Coronary artery (tissue), 2 donors: ENCODE measurements at places on chromosomes 13 and 19.

DNA sequence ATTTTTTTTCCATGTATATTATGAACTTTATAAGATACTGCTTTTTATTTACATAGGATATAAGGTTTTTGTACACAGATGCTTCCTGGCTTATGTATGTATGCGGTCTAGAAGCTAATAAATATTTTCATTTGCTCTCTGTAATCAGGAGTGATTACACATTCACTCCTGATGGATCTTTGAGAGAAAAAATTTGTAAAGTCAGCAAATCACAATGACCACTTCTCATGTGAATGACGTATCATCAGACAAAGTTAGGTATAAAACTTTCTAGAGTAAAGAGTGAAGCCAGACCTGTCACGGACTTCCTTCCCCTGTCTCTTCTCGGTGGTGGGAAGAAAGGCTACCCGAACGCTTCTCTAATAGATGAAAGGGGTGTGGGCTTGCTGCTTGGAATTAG lies 31.1 kb downstream of the DPY19L3 start:
- DNase-seq, result no peak

GRCh38 chr13:66296328-66296727 lies 933.8 kb downstream of the PCDH9 start:
- no peak for DNase-seq

- no peak for DNase-seq
These were observed 97.7 kb downstream of the ANKRD10 start for GRCh38 chr13:110817143-110817542.

DNA sequence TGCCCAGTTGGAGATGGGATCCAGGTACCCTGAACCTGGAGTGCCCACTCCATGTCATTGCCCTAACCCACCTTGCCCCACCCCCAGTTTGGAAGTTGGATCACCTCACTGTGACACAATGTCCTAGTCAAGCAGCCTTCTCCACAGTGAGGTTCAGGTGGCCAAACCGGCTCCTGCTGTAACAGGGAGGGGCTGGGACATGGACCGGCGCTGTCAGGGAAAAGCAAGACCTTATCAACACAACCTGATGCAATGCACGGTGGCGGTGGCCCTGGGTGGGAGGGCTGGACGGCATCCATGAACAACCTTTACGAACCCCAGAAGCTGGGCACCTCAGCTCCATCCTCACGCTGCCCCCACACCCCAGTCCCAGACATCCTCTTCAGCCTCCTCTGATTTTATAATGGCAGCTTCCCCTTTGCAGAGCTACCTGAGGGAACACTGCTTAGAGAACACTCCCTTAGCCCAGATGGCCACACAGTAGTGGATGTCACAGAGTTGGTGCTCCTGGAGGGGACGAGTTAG lies 1.6 kb upstream of the KRTDAP start:
- no peak for DNase-seq

DNA sequence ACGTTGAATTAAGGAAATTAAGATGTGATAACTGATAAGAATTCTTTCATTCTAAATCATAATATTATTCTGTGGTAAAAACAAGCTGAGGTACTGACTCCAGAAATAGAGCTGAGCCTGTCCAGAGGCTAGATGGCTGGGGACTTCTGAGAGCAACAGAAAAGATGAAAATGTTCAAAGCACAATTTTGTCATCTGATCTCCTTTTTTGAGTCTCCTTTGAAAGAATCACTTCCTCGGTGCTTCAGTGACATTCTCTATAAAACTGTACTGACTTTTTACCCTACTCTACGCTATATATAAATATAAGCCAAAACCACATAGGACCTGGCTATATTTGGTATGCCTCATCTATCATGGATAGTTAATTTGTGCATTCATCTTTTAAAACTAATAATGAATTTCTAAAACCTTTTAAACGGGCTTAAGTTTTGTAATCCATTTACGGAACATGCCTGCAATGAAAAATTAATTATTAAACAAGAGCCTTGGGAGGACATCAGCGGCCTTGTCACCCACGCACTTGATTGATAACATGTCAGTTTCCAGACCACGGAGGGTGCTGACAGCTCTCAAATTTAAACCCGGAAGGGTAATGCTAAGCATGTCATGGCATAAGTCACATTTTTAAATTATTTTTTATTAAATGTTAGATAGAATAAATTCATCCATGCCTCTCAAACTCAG lies 235.5 kb downstream of the PCDH9 start:
- no peak for DNase-seq

GRCh38 chr13:49632156-49632555 lies 3.8 kb downstream of the ARL11 start:
- no peak for DNase-seq

DNA sequence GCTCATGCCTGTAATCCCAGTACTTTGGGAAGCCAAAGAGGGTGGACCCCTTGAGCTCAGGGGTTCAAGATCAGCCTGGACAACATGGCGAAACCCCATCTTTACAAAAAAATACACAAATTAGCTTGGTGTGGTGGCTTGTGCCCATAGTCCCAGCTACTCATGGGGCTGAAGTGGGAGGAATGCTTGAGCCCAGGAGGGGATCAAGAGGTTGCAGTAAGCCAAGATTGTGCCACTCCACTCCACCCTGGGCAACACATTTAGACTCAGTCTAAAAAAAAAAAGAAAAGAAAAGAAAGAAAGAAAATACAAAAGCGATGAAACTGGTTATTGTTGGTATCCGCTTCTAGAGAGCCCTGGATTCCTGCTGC lies 597.4 kb downstream of the UQCRFS1 start:
- no peak for DNase-seq

DNA sequence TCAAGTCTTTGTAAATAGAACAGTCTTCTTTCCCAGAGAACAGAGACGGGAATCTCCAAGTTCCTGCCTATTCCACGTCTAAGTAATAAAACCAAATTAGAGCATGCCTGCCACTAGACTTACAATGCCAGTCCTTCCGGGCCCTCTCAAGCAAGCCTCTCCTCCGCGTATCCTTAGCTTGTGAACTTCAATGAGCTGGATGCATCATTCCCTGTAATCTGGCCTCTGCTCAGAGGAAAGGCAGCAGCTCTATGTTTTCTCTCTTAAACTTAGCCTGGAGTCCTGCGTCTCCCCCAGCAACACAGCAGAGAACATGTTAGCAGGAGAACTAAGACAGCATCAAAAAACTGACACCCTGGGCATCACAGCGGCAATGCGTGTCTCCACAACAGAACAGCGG lies 8.2 kb downstream of the NALCN start:
- DNase-seq, result no peak

DNA sequence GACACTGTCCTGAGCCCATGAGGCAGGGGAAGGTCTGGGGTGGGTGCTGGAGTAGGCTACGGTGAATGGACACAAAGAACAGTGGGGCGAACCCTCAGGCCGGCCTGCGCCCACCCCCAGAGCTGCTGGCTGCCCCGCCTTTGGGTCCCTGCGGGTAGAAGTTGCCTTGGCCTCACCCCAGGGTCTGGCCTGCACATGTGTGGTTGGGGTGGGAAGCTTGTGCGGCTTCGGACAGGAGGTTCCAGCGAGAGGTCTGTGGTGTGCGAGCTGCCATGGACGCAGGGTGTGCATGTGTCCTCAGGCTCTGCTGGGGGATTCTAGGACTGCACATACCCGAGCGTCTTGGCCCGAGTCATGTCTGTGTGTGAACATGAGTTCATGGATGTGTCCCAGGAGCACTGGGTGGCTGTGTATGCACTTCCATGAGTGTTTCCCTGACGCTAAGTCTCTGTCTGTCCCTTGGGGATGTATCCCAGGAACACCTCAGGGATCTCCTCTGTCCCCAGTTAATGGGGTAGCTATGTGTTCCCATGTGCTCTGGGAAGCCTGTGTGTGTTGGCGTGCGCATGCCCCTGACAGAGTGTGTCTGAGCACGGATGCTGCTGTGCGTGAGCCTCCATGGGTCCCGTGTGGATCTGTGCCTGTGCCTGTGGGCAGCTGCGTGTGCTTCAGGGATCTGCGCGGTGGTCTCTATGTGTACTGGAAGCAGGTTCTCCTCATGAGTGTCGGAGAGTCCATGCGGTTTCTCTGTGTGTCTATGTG lies 20.8 kb upstream of the POU2F2 start:
- no peak for DNase-seq

GRCh38 chr19:9934132-9934950 lies 2.0 kb downstream of the OLFM2 start:
- DNase-seq, result no peak

- DNase-seq, result no peak
These were observed 3.8 kb downstream of the MZF1 start for GRCh38 chr19:58569191-58569942.

- DNase-seq, result no peak
These were observed 364.9 kb downstream of the OXGR1 start for GRCh38 chr13:96629331-96629730.

DNA sequence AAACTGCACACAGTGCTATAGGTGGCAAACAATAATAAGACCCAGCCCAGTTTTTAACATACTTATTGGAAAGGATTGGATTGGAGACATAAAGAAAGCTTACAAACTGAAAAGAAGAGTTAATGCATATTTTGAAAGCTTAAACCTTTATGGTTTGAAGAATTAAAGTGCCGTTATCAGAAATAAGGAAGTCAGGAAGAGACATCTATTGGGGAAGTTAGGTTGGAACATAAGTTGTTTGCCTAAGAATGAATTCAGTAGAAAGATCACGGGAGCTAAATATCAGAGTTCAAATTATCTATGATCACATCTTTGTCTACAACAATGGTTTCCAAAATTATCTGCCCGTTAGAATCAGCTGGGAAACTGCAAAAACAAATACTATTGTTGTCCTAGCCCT lies 767.9 kb downstream of the PCDH9 start:
- DNase-seq, result no peak

- no peak for DNase-seq
These were observed 37.3 kb downstream of the DNAJC3 start for GRCh38 chr13:95714142-95714832.

- no peak for DNase-seq
These were observed 9.4 kb upstream of the GRAMD1A start for GRCh38 chr19:34990578-34991192.

- DNase-seq, result no peak
These were observed 455.4 kb downstream of the FGF14 start for GRCh38 chr13:101946401-101946800.

DNA sequence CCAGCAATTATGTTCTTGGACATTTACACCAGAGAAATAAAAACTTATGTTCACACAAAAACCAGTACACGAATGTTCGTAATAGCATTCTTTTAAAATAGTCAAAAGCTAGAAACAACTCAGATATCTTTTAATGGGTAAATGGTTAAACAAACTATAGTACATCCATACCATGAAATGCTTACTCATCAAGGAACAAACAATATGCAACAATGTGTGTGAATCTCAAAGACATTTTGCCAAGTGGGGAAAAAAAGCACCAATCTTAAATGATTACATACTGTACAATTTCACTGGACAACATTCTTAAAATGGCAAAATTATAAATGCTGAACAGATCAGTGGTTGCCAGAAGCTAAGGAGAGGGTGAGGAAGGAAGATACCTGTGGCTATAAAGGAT lies 36.6 kb downstream of the MYCBP2 start:
- no peak for DNase-seq

- no peak for DNase-seq
These were observed 2.4 kb upstream of the ITGBL1 start for GRCh38 chr13:101449790-101450748.

DNA sequence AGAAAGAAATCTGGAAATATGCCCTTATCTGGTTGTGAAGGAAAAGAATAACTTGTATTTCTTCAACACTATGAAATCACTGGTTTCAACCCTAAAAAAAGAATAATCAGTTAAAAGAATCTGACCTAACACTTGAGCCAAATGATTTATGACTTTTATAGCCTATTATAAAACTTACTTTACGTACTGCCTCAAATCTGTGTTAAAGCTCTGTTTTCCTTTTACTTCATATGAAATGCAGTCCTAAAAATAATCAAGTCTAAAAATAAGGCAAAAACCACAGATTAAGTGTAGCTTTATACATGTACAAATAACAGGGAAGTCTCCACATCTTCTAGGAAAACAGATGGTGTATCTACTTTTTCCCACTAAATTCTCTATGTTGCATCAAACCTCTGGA lies 101.3 kb downstream of the VWA8 start:
- no peak for DNase-seq

- no peak for DNase-seq
These were observed 7.3 kb downstream of the TTC9B start for GRCh38 chr19:40210889-40211288.

- no peak for DNase-seq
These were observed 35.6 kb downstream of the EPS15L1 start for GRCh38 chr19:16435999-16436650.

DNA sequence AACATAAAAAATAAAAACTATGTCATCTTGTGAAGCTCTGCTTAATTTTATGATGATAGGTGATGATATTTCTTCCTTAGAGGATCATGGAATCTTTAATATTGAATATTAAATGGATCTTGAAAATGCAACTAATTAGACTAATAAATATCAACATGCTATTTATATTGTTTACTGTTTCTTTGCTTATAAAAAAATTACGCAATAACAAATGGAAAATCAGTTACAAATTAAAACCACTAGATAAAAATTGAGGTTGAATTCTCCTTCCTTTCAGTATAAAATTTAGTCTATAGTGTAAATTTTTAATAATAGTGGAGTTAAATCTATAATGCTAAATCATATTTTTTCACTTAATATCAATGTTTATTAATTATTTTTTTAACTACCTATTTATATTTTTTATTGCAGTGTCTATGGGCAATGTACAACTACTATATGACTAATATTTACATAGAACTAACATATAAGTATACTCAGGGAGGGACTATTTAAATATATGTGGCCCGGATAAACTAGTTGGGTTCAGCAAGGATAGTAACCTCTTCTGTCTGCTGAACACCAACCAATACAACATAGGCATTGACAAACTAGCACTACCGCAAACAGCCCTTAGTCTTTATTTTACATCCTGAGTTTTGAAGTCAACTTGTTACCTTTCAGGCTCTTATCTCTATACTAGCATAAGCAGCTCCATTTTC lies 628.0 kb downstream of the EFNB2 start:
- no peak for DNase-seq

DNA sequence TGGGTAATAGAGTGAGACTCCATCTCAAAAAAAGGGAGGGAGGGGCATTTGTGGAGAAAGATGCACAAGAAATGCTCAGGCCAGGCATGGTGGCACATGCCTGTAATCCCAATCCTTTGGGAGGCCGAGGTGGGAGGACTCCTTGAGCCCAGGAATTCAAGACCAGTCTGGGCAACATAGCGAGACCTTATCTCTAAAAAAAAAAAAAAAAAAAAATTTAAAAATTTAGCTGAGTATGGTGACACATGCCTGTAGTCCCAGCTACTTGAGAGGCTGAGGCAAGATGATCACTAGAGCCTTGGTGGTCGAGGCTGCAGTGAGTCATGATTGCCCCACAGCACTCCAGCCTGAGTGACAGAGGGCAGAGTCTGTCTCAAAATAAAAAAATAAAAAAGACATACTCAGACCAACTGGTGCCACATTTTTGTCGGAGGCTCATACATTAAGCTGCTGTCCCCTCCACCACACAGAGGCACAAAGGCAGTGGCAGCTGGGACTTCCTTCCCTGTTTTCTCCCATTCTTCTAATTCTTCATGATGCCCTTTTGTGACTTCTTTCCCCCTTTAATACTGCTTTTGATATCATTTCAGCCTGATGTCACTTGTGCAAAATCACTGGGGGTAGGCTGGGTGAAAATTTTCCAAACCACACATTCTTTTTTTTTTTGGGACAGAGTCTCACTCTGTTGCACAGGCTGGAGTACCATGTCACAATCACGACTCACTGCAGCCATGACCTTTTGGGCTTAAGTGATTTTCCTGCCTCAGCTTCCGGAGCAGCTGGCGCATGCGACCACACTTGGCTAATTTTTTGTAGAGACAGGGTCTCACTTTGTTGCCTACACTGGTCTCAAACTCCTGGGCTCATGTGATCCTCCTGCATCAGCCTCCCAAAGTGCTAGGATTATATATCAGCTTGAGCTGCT lies 26.8 kb upstream of the CXCL17 start:
- no peak for DNase-seq

GRCh38 chr19:29593869-29594268 lies 12.2 kb upstream of the POP4 start:
- no peak for DNase-seq
